SK-N-DZ (cell line): ENCODE measurements at places on chromosomes 16 and 17.
A peak's percentile ranks its signal among the peaks of the same experiment; 100 is the strongest.

- no peak for DNase-seq
Observed at GRCh38 chr16:69195369-69196029, 8.5 kb downstream of the SNTB2 start.

- DNase-seq: no peak
Observed at GRCh38 chr17:57335195-57335792, 79.0 kb downstream of the MSI2 start.

DNA sequence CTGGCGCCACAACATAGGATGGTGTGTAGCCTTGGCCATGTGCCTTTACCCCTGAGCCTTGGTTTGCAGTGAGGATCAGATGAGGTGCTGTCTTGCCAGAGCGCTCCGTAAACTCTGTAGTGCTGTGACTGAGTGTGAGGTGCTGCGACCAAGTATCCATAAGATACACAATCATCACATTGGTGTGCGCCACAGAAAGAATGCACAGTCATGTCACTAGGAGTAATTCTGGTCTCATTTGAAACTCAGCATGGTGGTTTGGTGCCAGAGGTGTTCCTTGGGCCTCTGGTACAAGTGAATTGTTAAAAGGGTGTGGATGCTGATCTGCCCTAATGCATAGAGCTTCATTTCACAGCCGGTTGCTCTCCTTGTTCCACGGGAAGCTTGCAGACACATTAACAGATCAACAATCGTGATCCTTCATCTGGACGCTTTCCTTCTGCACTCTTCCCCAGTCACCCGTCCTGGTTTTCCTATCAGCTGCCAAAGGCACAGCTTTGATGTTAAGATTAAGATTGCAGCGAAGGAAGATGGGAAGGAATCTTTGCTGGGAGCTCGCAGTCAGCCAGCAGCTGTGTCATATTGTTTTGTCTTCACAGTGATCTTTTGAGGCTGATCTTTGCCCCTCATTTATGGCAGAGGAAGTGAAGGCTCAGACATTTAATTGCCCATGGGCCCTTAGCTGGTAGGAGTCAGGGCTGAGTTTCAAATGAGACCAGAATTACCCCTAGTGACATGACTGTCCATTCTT, 79.1 kb downstream of the KSR1 start:
- DNase-seq: peak; percentile 57

DNA sequence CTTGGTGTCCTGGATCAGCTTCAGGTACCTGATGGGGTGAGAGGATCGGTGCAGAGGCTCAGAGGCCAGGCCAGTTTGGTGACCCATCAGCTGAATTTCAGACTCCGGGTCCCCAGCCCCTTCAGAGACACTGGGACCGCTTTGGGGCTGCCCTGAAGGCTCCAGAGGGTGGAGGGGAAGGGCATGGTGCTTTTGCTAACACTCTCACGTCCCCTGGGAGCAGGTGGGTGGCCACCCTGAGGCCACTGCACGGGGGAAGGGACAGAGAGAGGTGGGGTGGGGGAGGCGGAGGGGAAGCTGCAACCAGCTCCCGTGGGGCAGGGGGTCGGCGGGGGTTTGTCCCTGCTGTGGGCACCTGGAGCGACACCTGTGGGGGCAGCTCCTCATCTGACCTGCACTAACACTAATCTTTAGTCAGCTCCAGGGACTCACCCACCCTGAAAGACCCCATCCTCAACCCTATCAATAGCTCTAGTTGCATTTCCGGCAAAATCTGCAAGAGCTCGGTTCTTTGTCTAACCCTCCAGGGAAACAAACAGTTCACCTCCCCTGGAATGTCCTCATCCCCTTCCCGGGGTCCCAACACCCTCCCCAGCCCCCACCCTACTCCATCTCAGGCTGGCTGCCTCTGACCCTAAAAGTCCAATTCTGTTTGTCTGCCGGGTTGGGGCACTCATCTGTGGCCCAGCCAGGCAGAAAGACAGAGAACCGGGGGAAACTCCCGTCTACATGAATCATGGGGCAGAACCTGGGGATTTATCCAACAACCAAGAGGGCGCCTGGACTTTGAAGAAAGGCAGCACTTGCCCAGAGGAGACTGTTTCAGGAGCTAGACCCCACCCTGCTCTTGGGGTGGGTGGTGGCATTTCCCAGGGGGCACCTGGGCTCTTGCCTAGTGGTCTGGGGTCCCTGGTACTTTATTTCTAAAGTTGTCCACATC, 91.9 kb upstream of the CBX4 start:
- DNase-seq: no peak

GRCh38 chr17:78341559-78342448, 18.1 kb downstream of the SOCS3 start:
- no peak for DNase-seq

GRCh38 chr16:50678531-50678930, 2.6 kb downstream of the SNX20 start:
- no peak for DNase-seq

- DNase-seq: no peak
Observed at GRCh38 chr17:73513426-73513825, 130.8 kb downstream of the SDK2 start.

GRCh38 chr16:1333149-1333812, at the start of gene BAIAP3:
TSS of gene BAIAP3 (plus strand) at chr16:1333645. CDS start at chr16:1338550, 4,905 bp downstream.
- no peak for DNase-seq

DNA sequence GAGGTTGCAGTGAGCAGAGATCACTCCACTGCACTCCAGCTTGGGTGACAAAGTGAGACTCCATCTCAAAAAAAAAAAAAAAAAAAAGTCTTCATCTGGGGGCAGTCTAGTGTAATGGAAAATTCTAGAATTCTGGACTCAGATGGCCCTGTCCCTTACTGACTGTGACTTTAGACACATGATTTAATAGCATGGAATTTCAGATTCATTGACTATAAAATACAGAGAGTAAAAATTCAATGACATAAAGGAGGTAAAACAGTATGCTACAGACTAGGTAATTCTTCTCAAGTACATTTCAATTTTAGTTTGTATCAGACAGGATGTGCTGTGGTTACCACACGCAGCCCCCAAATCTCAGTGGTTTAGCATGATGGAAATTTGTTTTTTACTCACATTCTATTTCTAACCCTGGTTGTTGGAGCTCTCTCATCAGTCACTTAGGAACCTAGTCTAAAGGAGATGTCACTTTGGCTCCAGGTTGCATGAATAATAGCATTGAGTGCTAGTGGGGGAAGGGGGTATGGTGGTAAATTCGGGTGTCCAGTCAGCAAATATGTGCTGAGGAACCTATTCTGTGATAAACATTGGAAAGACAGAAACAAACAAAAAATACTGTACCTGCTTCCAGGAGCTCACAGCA, 444.0 kb downstream of the XYLT1 start:
- no peak for DNase-seq

DNA sequence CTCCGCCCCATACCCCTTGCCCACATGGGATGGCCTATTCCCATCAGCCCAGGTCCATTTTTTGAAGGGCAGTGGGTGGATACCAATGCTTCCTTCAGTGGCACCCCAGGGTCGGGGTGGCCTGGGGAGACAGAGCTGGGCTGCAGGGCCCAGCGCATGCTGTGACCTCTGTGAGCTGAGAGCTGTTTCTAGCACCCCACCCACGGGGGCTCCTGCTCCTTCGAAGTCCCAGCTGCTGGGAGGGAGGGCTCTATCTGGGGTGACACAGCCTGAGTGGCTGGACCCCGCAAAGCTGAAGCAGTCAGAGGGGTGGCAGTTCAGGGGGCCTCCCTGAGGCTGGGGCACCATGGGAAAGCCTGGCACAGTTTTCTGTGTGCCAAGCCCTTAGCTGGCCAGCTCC, 10.7 kb downstream of the PAM16 start:
- DNase-seq: no peak

DNA sequence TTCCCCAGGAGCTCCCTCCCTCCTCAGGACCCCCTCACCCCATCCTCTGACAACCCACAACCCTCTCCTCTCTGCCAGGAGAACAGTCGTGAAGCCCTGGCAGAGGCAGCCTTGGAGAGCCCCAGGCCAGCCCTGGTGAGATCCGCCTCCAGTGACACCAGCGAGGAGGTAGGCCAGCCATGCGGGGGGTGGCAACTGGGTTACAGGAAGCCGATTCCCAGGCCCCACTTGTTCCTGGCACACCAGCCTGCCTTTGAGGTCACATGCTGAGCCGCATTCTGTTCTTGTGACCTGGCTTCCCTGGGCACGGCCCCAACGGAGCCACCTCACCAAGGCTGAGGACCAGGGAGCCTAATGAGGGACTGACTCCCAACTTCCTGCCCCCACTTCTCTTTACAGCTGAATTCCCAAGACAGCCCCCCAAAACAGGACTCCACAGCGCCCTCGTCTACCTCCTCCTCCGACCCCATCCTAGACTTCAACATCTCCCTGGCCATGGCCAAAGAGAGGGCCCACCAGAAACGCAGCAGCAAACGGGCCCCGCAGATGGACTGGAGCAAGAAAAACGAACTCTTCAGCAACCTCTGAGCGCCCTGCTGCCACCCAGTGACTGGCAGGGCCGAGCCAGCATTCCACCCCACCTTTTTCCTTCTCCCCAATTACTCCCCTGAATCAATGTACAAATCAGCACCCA, 7.9 kb downstream of the NAT9 start:
- DNase-seq: no peak

DNA sequence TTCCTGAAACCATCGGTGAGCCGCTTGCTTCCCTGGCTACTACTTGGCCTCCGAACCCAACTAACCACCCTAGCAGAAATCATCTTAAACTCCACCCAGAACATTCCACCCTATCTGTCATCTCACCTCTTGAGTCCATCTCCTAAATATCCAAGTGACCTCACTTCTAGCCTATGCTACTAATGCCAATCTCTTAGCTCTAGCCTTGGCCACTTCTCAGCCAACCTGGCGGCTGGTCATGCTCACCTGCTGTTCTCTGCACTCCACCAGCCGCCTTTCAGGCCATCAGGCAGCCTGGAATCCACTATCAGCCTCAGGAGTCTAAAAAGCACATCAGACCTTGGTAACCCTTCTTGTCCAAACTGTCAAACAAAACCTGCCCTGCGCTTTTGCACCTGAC, 11.9 kb upstream of the CYTH1 start:
- DNase-seq: no peak

- no peak for DNase-seq
Observed at GRCh38 chr17:45300060-45300751, 16.6 kb downstream of the MAP3K14 start.

DNA sequence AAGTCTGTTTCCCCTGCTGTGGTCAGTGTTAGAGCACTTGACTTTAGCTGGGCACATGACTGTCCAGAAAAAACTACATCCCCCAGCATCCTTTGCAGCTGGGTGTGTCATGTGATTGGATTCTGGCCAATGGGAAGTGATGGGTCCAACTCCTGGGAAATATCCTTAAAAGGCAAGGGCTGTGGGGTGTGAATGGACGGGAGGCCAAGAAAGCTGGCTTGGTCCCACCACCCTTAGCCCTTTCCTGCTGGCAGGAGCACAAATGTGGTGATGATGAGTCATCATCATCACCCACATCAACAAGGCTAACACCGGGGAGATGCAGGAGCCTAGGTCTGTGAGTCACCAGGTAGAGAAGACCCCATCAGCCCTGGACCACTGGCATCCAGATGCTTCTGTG, 341.7 kb downstream of the C16orf95 start:
- DNase-seq: peak; percentile 15

DNA sequence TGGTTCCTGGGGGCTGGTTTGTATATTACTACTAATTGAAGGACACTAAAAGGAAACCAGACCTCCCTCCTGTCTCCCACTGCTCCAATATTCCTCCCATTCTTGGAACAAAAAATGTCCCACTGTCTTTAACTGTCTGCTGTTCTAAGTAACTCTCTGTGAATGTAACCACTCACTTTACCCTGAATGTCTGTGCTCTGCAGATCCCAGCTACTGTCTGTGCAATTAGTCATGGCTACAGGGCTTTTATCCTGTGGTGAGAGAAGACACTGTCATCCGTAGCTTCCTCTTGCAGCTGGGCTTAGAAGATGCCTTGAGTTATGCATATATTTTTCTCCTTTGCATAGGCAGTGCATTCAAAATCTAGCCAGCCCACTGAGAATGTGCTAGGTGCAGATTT, 853.8 kb downstream of the CDH8 start:
- DNase-seq: no peak

GRCh38 chr17:38705523-38705802, 390 bp downstream of the MLLT6 start:
- no peak for DNase-seq

GRCh38 chr17:82356845-82357355, 2.1 kb upstream of the TEX19 start:
- DNase-seq: no peak

- DNase-seq: peak; percentile 65
Observed at GRCh38 chr17:1275962-1276736, 3.3 kb upstream of the TRARG1 start.
